ENCODE measurements at places on chromosomes 16 and 17.

GRCh38 chr17:79706931-79707850, 23.6 kb upstream of the ENPP7 start:
- DNase-seq = no peak

DNA sequence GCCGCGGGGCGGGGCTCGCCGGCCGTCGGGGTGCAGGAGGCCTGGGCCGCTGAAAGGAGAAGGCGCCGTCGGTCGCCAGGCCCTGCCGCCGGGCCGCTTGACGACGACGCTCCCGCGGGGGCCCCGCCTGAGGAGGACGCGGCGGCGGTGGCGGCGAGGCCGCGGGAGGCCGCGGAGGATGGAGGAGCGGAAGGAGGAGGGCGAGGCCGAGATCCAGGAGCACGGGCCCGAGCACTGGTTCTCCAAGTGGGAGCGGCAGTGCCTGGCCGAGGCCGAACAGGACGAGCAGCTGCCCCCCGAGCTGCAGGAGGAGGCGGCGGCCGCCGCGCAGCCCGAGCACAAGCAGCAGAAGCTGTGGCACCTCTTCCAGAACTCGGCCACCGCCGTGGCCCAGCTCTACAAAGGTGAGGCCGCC, 430 bp downstream of the HAPSTR1 start:
- no peak for DNase-seq

DNA sequence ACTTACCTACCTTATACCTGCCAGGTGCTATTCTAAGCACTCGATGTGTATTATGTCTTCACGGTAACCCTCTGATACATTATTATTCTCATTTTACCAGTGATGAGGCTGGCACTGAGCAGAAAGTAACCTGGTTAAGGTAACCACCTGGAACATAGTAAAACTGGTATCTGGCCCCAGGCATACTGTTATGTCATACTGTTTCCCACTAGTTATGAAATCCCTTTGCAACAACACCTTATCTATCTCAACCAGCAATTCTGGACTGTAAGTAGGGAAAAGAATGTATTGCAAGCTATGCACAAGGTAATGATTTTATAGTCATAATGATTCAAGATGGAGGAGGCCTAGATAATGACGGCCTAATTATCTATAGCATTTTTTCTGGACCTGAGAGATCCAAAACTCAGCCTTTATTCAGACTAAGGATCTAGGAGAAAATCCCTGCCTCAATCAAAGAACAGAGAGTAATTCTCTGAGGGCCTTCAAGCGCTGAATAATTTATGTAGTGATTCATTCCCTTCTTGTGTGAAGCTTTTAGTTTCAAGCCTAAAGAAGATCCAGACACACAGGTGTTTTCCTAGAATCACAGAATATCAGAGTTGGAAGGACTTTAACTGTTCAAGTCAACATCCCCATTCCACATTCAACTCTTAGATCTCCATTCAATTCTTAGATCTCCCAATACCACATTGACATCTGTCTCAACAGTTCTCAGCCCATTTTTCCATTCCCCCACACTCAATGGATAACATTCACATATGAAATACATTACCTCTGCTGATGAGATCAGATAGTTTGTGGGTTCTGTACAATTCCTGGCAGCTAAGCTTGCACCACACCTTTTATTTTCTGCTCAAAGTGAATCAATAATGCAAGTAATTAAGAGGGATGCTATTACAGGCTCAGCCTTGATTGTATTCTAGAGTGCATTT, 14.9 kb upstream of the MMD start:
- DNase-seq = peak; percentile 84

GRCh38 chr17:41917679-41918313, 955 bp downstream of the ACLY start:
- DNase-seq = peak; percentile 33

DNA sequence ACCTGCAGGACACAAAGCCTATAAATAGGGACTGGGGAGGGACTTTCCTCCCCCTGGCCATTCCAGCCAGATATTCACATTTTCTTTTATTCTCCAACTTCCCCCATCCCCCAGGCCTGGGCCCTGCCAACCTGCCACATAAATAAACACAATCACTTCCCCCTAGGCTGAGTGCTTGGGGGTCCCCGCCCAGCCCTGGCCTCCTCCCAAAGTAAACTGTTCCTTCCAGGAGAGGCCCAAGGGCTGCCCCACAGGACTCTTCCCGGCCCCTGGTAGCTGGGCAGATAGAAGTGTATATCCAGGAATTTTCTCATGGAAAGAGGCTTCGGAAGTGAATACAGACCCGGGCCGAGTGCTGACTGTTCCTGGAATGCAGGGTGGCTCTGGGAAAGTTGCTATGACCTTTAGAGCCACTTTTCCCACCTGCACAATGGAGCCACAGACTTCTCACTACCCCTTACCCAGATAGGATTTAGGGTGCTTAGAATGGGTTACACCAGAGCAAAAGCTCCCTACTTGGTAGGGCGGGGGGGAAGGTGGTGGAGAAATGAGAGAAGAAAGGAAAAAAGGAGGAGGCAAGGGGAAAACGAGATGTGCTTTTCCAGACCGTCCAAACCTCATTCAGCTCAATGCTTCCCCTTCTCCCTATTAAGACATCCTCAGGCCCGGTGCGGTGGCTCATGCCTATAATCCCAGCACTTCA, 8.5 kb downstream of the CSF3 start:
- no peak for DNase-seq

DNA sequence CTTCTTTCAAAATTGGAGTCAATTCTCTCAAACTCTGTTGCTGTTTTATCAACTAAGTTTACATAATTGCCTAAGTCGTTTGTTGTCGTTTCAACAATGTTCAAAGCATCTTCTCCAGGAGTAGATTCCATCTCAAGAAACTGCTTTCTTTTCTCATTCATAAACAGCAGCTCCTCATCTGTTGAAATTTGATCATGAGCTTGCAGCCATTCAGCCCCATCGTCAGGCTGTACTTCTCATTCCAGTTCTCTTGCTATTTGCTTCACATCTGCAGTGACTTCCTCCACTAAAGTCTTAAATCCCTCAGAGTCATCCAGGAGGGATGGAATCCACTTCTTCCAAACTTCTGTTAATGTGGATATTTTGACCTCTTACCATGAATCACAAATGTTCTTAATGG, 230.6 kb downstream of the IRF8 start:
- no peak for DNase-seq

DNA sequence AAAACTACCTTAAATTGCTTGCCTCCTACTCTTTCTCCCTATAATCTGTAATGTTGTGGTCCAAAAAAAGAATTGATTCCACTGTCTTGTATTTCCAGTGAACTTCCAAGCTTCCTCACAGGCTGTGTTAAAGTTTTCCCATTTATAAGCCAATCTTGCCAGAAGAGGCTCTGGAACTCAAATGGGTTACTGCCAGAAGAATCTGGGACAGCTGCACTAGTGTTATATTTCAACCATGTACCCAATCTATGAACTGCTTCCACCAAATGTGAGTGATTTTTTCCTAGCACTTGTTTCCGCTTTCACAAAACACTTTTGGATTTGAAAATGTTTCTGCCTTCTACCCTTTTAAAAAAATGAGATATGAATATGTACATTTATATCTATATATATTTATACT, 1.8 kb downstream of the CCDC43 start:
- no peak for DNase-seq

GRCh38 chr17:4999430-5000093, 1.8 kb downstream of the KIF1C start:
- no peak for DNase-seq

- no peak for DNase-seq
Measured at GRCh38 chr17:62708587-62708986, 81.1 kb downstream of the MRC2 start.

DNA sequence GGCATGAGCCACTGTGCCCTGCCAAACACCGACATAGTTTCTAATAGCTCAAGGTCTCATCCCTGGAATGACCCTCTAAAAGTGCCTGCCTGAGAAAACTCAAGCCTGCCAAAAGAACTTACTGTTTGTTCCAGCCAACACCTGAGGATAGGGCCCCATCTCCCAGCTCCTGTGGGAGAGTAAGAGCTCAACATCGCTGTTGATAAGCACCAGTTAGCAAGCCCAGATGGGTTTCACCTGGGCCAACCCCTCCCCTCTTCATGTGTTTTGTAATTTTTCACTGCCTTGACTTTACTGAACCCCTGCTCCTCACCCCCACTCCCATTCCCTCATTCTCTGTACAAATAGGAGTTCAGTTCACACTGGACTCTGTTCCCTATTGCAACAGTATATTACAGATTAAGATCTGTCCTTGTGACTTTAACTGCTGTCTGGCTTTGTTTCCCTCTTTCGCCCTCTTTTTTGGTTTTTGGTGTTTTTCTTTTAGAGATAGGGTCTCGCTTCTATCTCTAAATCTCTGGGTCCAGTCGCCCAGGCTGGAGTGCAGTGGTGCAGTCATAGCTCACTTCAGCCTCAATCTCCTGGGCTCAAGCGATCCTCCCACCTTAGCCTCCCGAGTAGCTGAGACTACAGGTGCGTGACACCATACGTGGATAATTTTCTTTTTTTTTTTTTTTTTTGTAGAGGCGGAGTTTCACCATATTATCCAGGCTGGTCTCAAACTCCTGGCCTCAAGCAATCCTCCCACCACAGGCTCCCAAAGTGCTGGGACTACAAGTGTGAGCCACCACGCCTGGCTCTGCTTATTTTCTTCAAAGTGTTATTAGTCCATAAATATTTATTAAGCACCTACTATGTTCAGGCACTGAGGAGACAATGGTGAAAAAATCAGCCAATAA, 12.3 kb downstream of the NUPR1 start:
- no peak for DNase-seq

GRCh38 chr17:75505152-75505409, 10.3 kb downstream of the CASKIN2 start:
- DNase-seq = no peak

DNA sequence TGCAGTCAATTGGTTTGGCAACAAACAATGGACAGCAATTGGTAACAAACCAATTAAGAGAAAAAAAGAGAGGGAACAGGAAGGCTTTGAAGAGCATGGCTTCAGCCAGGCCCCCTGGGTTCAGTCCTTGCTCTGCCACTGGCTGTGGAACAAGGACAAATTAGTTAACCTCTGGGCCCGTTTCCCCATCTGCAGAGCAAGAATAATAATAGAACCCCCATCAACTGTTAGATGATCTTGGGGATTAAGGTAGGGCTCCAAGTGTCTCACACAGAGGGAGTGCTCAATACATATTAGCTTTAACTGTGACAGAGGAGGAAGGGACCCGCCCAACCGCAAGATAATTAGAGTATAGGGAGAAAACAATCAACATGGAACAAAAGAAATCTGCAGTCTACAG, 55.2 kb downstream of the PECAM1 start:
- no peak for DNase-seq

DNA sequence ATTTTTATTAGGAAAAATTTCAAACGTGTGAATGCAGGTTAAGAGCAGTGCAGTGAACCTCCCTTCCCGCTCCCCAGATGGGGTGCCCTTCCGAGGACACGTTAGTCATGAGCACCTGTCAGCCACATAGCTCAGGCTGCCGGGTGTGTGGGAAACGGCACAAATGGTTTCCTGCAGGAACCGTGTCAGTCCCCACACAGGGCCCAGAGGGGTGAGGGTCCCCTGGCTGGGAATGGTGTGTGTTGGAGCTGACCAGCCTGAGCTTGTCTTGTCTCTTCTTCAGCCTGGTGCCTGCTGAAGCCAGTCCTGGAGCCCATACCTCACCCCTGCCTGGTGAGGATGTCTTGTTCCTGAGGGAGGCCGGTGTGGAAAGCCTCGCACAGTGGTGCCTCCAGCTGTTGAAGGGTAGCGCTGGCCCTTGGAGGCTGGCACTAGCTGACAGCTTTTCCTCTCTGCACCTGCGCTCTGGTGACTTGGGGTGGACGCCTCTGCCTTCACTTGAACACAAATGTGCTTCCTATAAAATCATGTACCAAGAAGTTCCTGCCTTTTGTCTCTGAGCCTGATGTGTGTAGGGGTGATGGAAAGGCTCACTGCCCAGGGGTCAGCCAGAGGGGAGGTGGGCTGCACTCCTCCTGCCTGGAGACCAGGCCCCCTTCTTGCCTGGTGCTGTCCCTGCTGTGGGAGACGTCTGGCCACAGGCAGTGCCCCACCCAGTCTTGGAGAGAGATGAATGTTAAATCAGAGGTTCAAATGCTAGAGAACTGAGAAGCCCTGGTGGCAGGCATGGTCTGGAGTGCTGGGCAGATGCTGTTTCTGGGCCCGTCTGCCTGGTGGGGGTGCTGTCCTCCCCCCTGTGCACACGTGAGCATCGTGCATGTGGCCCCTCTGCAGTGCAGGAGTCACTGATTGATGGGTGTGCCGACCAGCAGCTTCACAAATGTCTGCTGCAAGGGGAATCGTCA, 102.6 kb upstream of the ZNF750 start:
- DNase-seq = no peak

DNA sequence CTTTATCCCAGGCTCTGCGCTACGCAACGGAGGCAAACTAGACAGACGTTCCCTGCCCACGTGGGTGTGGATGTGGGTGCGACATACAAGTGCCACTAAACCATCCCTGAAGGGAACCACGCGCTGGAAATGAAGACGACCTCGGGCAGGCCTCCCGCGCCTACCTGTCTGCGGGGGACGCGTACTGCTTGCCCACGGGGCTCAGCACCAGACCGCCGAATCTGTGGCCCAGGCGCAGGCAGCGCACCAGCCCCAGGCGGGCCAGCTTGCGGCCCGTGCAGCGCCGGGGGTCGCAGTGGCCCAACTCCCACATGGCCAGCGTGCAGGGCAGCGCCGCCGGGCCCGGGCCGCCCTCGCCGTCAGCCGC, 480 bp downstream of the TSR3 start:
- DNase-seq = no peak

Measured in PC-9 (cell line).